Fibroblast of upper back skin (primary cell): ENCODE measurements at places on chromosomes 4 and X.

DNA sequence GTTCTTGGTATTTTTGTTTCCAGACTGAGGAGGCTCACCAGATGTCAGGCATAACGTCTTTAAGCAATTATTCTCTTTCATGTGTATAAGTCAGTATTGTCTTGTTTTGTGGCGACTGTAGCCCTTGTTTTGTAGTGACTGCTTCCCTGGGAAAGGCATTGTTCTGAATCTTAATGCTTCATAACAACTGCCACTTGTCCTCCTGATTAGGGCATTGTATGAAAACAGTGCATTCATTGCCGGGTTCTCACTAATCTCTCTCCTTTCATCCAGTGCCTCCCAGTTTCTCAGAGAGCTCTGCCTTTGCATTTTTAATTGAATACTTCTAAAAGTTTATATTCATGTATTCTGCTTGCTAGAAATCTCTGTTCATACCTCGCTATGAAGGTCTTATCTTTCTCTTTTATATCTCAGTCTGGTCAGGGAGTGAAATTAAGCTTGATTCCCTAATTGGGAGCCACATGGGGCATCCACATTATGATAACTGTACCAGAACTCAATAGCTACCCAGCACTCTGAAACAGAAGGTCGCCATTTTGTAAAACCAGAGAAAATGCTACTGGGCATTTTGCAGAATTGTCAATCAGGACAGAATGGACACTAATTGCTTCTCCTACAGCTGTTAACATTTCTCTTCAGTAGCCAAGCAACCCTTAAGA is 149.8 kb downstream of the GBA3 start:
- no peak for DNase-seq

- DNase-seq, result no peak
Observed at GRCh38 chr4:88320224-88320779, 35.9 kb upstream of the PPM1K start.

GRCh38 chrX:153876112-153876491 is 9.9 kb downstream of the L1CAM start:
- no peak for DNase-seq

DNA sequence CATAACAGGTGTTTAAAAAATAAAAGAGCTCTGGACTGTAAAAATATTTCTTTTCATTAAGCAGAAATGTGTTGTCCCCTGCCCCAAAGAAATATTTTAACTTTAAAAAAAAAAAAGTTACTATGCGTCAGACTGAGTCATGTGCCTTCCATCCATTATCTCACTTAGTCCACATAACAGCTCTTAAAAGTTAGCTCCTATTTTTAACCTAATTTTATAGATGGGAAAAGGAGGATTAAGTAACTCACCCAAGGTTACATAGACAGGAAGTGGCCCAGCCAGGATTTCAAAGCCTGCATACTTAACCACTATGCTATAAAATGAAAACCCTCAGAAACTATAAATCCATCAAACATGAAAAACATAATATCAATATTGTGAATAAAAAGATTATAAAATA is 97.7 kb downstream of the MANBA start:
- DNase-seq, result peak; percentile 82

DNA sequence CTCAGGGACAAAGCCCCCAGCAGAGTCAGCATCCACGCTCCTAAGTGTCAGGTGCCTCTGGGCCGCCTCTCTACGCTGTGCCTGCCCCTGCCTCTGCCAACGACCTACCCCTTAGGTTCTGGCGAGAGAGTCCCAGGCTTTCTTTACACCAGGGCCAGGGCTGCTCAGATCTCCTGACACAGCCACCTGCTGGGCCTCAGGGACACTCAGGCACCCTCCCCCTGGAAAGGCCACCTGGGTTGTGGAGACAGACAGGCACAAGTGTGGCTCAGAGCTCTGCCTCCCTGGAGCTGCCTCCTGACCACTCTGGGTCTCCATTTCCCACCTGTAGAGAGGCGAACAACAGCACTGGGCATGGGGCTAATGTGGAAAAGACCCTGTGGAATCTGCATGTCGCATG is 90.0 kb upstream of the ADRA2C start:
- no peak for DNase-seq

DNA sequence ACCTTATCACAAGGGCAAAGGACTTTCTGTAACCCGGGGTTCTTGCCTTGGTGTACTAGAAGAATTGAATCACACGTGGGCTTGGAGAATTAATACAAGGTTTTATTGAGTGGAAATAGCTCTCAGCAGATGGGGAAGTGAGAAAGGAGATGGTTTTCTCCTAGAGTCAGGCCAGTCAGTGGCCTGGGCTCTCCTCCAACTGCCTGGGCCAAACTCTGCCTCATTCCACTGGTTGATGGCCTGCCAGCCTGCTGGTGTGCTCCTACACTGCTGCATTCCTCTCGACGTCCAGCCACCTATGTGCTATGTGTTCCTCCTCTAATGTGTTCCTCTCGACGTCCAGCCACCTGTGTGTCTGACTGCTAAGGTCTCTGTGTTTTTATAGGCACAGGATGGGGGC is 35.3 kb upstream of the SPIN2A start:
- no peak for DNase-seq

DNA sequence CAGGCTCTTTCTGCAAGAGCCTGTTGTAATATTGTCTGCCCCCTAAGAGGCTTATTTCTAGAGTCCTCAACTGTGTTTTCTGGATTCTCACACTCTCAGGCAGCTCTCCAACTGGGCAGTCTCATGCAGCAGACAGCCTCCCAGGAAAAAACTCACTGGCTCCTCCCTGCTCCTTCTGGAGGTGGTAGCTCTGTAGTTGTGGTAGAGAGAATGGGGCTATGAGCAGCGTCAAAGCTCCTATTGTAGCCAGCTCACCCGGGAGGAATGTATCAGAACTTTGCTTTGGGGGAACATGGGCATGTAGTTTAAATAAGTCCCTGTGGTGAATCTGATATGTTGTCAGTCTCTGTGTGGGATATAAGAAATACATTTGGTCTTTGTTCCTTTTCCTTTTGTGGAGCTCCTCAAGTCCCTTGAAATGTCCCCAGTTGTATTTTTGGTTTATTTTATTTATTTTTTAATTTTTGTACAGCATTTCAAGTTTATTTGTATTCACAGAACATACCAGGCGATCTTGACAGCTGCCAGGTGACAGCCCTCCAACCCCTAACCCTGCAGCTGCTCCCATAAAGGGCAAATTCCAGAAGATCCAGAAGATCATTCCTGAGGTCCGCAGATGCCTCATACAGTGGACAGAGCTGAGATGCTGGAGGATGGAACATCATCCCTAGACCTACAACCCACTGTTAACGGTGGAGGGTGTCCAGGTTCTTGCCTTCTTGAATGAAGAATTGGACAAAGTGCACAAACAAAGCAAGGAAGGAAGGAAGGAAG is 45.7 kb downstream of the TRIM61 start:
- no peak for DNase-seq

GRCh38 chr4:8645753-8646124 is 53.2 kb downstream of the CPZ start:
- DNase-seq, result no peak

DNA sequence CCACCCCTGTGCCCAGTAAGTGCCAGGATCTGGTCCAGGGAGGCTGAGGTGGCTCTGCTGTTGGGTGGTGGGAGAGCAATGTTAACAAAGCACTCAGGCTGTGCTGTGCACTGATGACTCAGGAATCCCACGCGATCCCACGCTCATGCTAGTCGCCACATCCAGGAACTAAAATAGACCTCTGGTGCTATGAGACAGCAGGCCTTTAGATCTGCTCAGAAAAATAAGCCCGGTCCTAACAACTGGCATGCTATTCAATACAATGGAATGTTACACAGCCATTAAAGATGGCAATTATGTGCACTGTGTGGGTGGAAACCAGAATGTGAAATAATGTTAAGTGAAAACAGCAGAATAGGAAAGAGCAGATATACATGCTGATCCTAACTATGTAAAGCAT is 26.0 kb downstream of the ARL13A start:
- DNase-seq, result peak; percentile 61

DNA sequence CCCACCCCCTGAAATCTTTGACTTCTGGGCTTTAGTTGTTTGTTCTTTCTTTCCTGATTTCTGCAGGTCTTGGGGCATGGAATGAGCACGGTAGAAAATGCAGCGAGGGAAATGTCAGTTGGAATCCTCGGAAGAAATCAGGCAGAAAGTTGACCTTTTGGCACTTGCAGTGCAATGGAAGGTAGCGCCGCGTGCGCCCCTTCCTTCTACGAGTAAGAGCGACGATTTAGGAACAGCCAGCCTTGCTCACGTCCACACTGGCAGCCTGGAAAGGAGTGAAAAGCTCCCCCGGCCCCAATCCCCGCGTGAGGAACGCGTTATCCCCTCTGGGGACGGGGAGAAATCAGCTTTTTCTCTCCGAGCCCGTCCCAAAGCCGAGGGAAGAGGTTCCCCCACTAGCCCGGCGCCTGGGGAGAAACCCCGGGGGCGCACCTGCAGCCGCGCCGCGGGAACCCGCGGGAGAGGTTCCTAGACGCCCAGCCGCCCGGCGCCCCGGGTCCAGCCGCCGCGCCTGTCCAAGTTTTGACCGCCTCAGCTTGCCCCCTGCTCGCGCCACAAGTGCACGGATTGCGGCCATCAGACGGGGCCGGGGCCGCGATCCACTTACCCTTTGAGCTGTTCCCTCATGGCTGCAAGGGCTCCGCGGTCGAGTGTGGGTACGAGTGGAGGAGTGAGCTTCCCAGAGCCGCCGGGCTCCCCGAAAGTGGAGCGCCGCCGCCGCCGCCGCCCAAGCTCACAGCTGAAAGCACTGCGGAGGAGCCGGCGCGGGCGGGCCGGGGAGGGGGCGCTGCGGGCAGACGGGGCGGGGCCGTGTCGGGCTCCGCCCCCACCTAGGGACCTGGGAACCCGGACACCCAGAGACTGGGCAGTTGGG is 194.6 kb upstream of the FTHL17 start:
- DNase-seq, result peak; percentile 26

GRCh38 chr4:155037031-155037430 is 171.4 kb upstream of the NPY2R start:
- no peak for DNase-seq

GRCh38 chr4:129900430-129900953 is 804.5 kb downstream of the C4orf33 start:
- no peak for DNase-seq

DNA sequence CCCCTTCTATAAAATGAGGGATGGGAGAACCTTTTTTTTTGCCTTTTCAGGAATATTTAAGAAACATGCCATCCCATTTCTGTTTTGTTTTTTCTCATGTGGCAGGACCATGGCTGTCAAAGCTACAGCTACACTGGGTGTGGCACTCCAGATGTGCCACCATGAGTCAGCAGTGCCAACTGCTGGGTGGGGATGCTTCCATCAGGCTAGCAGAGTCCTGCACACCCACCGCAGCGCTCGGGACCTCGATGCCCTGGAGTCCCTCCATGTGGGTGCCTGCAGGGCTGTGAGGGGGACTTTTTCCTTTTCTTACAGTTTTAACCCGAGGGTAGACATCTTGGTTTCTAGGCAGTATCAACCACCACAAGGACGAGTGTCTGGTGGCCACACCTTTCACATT is 352.6 kb downstream of the NR3C2 start:
- DNase-seq, result no peak

GRCh38 chr4:112377594-112378242 is 80.5 kb downstream of the ALPK1 start:
- DNase-seq, result no peak

- peak; percentile 79 for DNase-seq
Observed at GRCh38 chr4:177596035-177596434, 153.8 kb upstream of the AGA start.

GRCh38 chr4:45985038-45985437 is 138.8 kb downstream of the GABRG1 start:
- DNase-seq, result no peak

DNA sequence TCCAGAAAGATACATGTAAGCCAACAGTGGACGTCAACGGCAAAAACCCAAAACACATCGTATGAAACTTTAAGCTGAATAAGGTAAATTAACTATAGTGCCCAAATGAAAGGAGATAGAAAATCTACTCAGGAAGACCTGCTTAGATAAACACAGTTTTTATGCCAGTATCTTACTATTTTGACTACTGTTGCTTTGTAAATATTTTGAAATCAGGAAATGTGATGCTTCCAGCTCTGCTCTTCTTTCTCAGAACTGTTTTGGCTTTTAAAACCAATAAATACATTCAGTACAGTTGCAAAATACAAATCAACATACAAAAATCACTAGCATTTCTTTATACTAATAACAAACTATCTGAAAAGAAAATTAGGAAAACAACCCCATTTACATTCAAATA is 83.8 kb downstream of the SMARCA5 start:
- DNase-seq, result no peak

- DNase-seq, result peak; percentile 51
Observed at GRCh38 chrX:9587642-9588041, 122.8 kb downstream of the TBL1X start.

DNA sequence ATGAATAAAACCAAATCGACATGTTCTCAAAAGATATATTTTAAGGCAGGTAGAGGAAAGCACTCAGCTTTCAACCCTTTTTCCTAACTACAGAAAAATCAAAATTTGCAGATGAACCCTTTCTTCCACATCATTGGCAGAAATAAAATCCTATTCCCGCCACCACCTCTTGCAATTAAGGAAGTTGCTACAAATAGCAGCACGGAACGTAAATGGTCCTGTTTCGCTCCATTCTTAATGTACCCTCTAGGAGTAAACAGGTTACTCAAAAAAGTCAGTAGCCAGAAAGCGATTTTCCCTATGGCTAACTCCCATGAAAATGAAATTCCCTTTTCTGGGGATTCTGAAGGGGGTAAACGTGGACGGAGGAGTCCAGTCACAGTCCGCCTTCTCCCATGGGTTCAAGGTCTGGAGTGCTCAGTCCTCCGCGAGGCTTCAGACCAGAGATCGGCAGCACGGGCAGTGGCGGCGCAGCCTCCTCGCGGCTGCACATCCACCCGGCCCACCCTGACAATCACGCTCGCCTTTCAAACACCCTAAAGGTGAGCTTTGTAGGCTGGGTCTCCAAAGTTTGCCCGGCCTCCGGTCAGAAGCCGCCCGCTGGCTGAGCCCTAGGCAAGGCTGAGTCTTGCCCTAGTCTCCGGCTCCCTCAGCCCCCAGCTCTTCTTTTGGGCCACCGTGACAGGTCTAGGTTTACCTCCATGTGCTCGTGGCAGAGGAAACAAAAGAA is 1.8 kb downstream of the ATP11C start:
- no peak for DNase-seq

- no peak for DNase-seq
Observed at GRCh38 chr4:74335341-74336021, 27.2 kb downstream of the EPGN start.

- DNase-seq, result no peak
Observed at GRCh38 chrX:148333989-148334388, 166.4 kb upstream of the AFF2 start.

- DNase-seq, result peak; percentile 62
Observed at GRCh38 chr4:140135529-140136088, 18.4 kb downstream of the MAML3 start.

DNA sequence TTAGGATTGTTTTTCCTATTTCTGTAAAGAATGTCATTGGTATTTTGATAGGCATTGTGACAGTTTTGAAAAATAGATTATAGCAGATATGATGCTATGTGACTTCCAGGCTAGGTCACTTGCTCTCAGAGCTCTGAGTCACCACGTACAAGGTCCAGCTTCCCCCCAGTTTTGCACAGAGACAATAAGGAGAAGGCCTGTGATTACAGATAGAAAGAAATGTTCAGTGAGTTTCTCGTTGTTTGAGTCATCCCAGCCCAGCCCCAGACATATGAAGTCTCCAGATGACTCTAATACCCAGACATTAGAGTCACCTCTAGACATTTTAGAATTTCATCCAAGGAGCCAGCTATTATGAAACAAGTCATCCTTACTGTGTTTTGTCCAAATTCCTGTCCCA is 57.2 kb downstream of the MFAP3L start:
- DNase-seq, result peak; percentile 94

GRCh38 chr4:27442146-27442545 is 581.5 kb downstream of the STIM2 start:
- no peak for DNase-seq

- peak; percentile 82 for DNase-seq
Observed at GRCh38 chrX:16587836-16588235, 62.1 kb upstream of the S100G start.
